NCI-H1105 (cell line): ENCODE measurements at places on chromosomes 6 and 20.

DNA sequence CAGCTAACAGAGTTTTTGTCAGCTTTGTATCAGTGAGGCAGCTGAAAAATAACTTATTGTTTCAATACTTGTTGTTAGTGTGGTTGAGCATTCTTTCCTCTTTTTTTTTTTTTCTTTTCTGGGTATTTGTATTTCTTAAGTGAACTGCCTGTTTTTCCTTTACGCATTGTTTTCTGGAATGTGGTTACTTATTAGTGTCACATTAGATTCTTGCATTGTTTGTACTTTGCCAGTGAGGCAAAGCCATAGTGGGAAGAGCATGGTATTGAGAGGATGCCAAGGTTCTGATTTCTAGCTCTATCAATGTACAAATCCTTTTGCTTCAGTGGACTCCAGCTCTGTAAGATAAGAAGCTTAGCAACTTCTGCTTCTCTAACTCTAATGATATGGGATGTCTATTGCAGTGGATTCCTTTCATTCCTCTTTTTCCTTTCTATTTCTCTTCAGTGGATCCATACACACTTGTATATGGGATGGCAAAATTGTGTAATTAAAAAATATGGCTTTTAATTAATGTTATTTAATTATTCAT is 3.9 kb downstream of the CDKAL1 start:
- DNase-seq = no peak

GRCh38 chr6:155327326-155328073 is 13.2 kb upstream of the TFB1M start:
- DNase-seq = peak; percentile 64

DNA sequence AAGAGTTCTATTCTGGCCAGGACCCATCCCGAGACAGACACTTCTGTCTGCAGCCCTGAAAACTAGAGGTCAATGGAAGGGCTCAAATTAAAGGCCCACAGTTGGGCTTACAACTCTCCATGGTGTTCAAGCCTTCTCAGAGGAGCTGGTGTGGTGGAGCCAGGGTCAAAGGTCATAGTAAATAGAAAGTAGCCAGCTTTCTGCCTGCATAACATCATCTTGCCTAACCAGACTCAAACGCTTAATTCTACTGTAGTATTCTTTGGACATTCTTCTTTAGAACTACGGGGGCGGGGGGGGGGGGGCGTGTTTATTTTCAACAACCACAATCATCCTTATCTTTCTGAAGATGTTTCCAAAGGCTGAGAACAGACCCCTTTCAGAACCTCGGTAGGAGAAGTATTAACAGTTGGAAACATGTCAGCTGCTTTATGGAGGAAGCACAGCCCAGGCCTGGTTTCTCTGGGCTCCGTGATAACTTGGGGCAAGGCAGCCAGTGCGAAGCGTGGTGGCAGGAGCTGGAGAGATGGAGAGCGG is 1.5 kb upstream of the RREB1 start:
- no peak for DNase-seq

GRCh38 chr20:31757254-31757653 is 18.2 kb downstream of the TPX2 start:
- no peak for DNase-seq

DNA sequence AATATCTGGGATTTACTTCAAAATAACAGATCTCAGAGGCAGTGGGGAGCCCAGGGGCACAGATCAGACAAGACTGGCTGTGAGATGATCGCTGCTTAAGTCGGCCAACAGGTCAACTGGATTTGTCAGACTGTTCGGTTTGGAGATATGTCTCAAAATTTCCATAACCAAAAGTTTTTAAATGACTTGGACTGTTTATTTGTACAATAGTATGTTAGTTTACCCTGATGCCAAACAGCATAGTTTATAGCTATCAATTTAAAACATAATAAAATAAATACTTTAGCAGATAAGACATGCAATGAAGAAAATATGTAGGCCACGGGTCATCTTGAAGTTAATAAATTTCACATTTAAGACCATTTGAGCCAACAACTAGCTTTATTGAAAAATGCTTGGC is 126.7 kb downstream of the IRF4 start:
- DNase-seq = no peak

GRCh38 chr6:109269057-109269456 is 113.2 kb downstream of the CD164 start:
- no peak for DNase-seq

DNA sequence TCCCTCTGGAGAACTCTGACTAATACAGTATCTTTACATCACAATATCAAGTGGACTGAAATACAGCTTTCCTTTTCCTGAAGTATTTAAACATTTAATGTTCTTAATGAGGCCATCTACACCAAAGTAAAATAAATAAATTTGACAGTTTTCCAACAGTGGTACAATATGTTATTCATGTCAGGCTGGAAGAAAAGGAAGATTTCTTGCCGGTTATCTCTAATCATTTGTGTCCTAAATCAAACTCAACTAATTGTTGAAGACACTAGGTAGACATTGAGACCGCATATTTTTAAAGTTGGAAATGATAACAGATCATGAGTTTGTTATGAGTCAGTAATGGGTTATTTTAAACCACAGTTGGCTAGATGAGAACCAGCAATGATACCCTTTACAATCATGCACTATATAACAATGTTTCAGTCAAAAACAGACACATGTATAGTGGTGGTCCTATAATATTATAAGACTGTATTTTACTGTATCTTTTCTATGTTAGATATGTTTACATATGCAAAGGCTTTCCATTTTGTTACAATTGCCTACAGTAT is 241.6 kb downstream of the LMBRD1 start:
- DNase-seq = no peak

GRCh38 chr6:107941627-107942026 is 16.4 kb downstream of the SEC63 start:
- DNase-seq = no peak

DNA sequence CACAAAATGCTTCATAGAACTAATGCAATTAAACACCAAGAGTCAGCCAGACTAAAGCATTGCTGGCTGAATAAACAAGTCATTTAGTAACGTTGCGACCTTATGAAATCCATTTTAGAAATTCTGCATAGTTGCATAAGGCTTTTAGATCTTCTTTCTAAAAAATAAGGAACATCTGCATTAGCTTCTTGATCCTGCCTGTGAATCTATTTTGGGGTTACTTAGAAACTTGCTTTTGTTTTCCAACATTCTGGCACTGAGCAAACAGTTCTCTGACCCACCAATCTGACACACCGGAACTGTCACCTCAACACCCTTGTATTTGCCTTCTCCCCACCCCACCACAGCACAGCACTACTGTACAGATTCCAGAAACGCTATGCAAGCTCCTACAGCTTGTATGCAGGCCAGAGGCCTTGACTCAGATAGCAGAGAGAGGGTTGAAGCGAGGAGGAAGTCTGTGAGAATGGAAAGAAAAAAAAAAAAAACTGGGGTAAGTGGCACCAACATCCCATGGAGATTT is 55.0 kb downstream of the KIF13A start:
- DNase-seq = no peak

DNA sequence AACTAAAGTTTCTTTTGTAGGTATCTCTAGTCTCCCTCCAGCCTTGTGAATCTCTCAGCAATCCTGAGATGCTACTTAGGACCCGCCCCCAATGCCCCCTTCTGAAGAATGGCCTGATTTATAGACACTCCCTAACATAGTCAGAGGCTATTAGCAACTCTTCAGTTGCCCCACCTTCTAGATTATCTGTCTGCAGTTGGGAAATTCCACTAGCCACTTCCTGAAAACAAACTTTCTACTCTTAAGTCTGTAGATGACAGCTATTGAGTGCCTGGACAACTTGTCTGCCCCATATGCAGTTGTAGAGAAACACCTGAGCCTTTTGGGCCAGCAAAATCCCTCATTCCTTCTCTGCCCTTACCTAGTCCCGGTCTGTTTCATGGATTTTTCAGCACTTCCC is 188.2 kb upstream of the PREP start:
- DNase-seq = no peak

DNA sequence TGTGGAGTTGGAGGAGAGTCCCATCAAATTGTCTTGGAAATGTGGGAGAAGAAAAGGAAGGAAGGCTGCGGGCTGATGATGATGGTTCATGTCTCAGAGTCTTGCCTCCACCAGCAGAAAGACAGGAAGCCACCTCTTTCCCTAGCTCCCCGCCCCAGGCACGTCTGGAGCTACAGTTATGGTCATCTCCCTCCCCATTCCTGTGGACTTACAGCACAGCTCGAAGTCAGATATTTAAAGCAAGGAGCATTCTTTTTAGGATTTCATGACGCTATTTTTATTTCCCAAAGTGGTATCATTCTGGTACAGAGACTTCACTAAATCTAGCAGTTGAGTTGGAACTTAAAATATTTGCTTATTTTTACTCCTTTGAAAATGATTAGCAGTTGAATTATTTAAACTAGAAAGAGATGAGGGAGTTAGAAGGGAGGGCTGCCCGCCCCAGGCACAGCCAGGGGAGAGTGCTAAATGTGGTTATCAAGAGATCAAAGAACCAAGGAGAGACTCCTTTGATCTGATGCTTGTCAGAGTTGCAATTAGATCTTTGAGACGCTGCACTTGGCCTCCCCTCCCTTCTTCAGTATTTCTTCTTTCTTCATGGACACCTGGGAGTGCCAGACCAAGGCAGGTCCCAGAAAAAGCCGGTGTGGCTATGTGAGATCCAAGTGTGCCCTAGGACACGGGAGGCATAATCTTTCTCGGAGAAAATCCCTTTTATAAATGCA is 199.9 kb upstream of the SOX4 start:
- no peak for DNase-seq

DNA sequence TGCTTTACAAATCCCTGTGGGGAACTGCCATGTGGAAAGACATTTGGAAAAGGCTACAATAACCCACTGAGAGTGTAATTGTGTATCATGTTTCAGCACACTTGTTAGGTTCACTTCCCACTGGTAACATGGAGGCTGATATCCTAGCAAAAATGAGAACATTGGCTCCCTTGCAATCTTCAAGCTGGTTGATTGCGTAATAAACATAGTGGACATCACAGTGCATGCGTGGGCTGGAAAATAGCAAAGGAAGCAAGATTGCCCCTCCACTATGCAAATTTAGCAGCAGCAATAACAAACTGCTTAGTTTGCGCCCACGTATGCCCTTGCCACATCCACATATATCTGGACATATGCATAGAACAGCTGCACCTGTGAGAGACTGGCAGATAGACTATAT is 410.2 kb downstream of the MEI4 start:
- DNase-seq = no peak

DNA sequence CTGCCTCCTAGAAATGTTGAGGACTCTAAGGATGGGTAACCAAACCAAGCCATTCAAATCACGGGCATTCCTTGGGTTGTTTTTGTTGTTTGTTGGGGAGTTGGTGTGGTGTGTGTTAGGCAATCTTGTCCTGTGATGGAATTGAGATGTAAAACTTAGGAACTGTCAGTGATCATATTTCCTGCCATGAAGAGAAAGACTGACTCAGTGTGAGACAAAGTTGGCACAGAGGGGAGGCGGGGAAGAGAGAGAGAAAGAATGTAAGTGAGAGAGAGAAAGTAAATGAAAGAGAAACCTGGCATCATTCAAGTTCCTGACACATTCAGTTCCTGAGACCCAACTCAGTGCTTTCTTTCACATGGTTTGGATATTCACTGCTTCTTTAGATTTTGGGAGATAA is 21.6 kb upstream of the FBXO30 start:
- DNase-seq = no peak

- no peak for DNase-seq
Observed at GRCh38 chr6:160883999-160884398, 107.6 kb upstream of the MAP3K4 start.

GRCh38 chr20:51627586-51627985 is 85.1 kb upstream of the NFATC2 start:
- DNase-seq = no peak

GRCh38 chr6:150627585-150628025 is 27.9 kb downstream of the PLEKHG1 start:
- no peak for DNase-seq

GRCh38 chr20:49395183-49395582 is 87.3 kb downstream of the KCNB1 start:
- DNase-seq = no peak

DNA sequence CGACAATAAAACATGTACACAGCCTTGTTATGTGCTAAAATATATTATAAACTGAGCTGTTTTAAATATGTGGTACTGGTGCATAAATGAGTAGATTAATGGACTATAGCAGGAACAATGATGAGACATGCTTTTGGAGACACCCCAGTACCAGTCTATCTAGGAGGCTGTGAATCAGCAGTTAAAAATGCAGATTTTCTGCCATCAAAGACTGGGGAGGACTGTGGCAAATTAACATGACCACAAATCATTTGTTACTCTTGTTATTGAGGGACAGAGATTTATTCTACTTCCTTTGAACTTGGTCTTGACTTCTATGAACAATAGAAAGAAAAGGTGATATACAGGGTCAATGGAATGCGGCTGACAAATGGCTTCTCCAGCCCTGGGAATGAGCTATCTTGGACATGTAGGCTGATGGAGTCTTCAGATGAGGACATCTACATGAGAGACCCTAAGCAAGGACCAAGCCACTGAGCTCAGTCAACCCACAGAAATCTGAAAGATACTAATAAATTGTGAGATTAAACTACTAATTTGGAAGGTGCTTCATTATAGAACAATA is 551.7 kb upstream of the GJE1 start:
- no peak for DNase-seq

- no peak for DNase-seq
Observed at GRCh38 chr20:50992336-50992732, 30.6 kb downstream of the KCNG1 start.

DNA sequence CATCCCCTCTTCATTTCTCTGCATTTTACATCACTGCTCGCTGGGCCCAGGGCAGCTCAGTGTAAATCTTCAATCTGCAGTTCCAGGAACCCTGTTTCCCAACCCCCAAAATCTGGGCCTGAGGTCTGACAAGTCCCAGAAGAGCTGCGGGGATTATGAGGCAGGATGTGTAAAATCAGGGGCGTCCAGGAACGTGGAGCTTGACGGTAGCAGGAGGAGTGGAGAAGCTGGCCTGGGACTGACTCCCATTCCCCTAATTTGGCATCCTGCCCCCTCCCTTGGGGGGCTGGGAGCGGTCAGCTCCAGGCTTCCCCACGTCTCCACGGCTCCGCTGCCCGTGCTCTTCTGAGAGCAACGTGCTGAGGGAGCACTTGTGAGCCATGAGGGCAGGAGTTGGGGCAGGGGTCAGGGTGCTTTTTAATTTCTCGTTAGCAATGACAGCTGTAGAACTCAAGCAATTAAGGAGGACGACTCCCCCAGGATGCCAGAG is 23.4 kb upstream of the VEGFA start:
- DNase-seq = no peak

GRCh38 chr6:111559188-111560097 is 46.2 kb downstream of the TRAF3IP2 start:
- DNase-seq = no peak

- DNase-seq = no peak
Observed at GRCh38 chr20:51535075-51535386, 7.5 kb downstream of the NFATC2 start.

GRCh38 chr6:49790341-49790740 is 3.3 kb upstream of the PGK2 start:
- no peak for DNase-seq

GRCh38 chr6:135901774-135902524 is 50.4 kb downstream of the PDE7B start:
- DNase-seq = no peak
